ENCODE measurements at places on chromosomes 4 and X. TPM values are rescaled to one million over a fixed set of nuclear protein-coding genes. Genes with fewer than 3 reads are reported as not detected.

The ERCC6L gene
- total RNA-seq, result 0.61 TPM

The BEX5 gene
- total RNA-seq, result 2.1 TPM

The PCDH19 gene
- total RNA-seq, result 0.43 TPM

DNA sequence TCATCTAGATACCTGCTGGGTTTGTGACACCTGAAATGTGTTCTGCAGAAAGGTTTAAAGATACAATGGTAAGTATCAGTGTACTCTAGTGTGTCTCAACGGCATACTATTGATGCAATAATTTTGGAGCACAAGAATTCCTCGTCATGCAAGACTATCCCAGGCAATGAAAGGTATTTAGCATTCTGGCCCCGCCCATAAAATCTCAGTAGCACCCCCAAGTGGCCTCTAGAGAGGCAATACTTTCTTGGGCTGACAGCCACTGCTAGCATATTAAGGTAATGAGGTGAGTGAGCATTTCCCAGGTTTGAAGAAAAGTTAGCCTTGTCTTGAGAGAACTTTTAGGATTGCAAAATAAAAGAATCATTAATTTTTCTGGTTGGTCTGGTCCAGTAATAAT is 24.0 kb downstream of the TAB3 start:
- peak; percentile 6 for DNase-seq

DNA sequence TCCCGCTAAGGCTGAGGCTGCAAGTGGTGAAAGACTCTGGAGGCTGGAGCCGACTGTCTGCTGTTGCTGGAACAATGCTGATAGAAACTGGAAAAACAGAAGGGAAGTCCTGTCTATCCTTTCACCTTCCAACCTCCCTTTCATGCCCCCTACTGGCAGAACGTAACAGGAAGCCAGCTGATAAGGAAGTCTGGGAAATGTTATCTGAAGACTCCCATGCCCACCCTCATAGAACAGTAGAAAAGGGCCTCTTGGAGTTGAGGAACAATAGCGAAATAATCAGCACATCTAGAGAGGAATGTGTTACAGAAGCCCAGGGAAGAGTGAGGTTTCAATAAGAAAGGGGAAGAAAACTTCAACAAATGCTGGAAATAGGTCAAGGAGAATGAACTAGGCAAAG is 117.1 kb upstream of the DKK2 start:
- DNase-seq, result peak; percentile 38

- DNase-seq, result no peak
Measured at GRCh38 chr4:99817309-99817890, 773 bp downstream of the DAPP1 start.

- no peak for DNase-seq
Measured at GRCh38 chr4:150970685-150971151, 44.4 kb downstream of the LRBA start.

DNA sequence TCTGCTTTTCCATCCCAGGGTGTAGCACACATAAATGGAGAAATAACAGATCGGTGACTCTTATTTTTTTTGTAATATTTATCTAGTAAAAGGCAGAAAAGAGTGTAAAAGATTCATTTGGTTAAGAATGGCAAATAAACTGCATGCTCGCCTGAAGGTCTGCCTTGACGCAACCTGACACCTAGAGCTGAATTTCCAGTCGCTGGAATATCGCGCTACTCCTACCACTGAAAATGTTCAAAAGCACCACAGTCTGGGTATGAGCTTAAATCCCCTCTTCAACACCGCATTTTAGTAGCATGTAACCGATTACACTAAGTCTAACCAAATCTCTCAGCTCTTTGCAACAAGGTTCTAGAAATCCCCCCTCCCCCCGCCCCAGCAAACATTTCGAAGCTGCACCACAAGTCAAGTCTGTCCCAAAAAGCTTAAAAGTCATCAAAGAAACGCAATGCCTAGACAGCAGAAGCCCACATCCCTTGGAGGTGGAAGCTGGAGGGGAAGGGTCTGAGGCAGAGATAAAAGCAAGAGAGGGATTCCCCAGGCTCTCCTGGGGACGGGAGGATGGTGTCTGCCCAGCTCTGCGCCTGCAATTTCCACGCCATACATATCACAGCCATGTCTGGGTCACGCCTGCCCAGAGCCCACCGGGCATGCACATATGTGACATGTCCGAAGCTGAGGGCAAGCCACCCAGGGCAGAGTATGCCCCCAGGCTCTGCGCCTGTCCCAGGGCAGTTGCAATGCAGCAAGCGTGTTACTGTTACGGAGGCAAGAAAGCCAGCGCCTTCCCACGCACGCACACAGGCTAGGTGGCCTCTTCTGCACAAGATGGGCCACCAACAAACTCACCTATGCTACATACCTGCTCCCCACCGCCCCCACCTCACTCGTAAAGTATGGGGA is 1.4 kb downstream of the FGF13 start:
- DNase-seq, result no peak

Measured in left colon (tissue), 2 donors.